ENCODE measurements at places on chromosomes 3 and 15.

DNA sequence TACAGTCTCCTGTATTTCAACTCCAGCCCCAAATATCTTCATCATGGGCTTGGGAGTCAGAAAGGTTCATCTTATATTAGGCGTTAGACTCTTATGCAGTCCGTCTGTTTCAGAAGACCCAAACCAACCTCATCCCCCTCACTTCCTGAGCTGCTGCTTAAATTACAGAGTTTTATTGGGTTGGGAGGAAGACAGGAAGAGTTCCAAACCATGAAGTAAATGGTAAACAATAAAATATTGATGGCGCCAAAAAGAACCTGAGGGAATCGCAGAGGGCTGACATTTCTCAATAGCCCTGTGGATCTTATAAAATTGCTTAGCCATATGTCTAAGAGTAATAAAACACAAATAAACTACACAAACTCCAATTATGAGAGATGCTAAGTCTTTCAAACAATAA is 116.9 kb upstream of the C3orf80 start:
- DNase-seq = no peak

DNA sequence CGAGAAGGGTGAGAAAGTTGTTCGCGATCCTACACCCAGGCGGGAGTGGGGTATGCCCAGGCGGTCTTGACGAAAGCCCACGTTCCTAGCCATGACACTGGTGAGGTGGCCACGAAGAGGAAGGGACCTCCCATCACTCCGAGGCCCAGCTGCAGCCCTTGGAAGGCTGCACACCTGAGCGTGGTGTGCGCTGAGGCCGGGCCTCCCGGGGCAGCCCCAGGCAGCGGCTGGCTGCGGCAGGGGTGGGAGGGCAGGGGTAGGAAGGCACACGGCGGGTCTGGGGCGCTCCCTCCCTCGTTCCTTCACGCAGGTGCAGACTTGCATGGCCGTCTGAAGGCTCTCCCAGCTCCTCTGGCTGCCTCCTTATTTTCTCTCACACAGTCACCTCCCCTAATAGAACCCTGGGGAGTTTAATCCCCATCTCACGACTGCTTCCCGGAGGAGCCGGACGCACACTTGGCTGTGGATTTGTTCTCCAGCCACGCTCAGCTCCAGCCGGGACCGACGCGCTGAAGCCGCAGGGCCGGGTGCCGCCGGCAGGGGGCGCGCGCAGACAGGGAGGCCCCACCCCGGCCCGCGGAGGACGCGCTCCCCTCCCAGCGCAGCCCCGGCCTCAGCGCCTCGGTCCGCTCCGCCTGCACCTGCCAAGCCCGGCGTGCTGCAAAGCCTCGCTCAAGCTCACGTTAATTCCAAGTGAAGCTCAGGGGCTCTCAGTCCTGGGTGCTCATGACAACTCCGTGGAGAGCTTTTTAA is 37.8 kb upstream of the MUC4 start:
- DNase-seq = no peak

GRCh38 chr15:70250208-70251201 is 152.8 kb upstream of the TLE3 start:
- DNase-seq = no peak

GRCh38 chr3:8205881-8206280 is 295.7 kb upstream of the LMCD1 start:
- DNase-seq = no peak

GRCh38 chr3:122937745-122938144 is 89.8 kb downstream of the SEMA5B start:
- DNase-seq = no peak

- DNase-seq = no peak
Observed at GRCh38 chr3:66997560-66998112, 471 bp upstream of the KBTBD8 start.

DNA sequence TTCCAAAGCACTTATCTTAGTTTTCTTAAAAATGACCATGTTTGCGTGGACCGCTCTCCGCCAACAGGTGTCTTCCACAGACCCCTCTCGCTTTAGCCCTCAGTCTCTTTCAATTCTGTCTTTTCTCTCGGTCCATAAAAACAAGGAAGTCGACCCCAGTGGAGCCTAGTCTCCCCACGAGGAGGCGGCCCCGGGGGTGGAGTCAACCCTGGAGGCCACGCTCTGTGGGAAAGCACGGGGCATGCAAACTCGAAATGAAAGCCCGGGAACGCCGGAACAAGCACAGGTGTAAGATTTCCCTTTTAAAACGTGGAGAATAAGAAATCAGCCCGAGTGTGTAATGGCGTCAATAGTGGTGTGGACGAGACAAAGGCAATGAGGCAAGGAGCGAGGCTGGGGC is 49.1 kb downstream of the EBLN2 start:
- DNase-seq = no peak

- DNase-seq = no peak
Observed at GRCh38 chr3:7710284-7710683, 791.3 kb upstream of the LMCD1 start.

GRCh38 chr15:95559875-95560394 is 770.6 kb upstream of the NR2F2 start:
- no peak for DNase-seq

GRCh38 chr3:133675631-133676335 is 14.0 kb upstream of the TOPBP1 start:
- DNase-seq = no peak

DNA sequence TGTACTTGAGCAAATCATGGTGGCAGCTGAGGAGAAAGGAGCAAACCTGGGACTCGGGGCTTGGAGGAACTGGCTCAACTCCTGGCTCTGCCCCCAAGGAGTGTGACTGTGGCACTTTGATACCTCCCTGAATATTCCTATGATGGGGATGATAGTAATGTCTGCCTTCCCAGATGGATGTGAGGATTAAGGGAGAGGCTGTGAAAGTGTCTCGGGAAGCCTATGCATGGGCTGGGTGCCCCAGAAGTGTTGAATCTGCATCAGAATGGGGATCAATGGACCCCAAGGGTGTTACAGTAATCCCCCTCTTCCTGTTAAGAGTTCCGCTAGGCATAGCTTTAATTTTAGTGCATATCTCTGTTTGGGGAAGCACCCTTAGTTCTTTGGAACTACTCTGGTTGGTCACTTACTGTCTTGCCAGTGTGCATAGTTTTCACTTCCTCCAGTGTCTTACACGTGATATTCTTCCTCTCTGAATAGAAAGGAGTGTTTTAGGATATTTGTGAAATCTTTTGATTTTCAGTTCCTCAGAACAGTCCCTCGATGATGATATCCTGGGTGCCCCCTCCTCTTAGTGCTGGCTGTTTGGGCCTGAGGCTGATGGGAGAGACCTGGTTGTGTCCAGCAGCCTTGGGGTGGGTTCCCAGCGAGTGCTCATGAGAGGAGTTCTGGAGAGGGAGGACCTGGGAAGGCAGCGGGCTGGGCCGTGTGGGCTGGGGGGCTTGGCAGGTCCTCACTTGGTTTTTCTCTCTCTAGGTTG is 97.5 kb downstream of the CHDH start:
- DNase-seq = no peak

GRCh38 chr15:76642671-76643070 is 262.5 kb downstream of the SCAPER start:
- no peak for DNase-seq

DNA sequence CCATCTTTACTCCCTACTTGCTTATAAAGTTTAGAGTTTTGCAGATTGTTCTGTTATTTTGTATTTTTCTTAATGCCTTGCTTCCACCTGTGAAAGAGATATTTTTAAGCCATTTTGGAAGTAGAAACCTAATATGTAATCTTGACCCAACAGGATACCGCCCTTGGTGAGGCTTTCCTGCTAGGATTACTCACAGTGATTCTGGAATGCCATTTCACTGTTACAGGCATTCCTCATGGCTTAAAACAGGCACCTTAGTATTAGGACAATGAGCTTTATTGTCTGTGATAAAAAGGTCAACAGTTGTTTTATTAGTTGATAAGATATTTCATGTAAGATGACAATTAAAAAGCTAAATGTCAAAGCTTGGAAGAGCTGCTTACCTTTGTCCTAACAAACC is 58.2 kb downstream of the PHLDB2 start:
- DNase-seq = no peak

DNA sequence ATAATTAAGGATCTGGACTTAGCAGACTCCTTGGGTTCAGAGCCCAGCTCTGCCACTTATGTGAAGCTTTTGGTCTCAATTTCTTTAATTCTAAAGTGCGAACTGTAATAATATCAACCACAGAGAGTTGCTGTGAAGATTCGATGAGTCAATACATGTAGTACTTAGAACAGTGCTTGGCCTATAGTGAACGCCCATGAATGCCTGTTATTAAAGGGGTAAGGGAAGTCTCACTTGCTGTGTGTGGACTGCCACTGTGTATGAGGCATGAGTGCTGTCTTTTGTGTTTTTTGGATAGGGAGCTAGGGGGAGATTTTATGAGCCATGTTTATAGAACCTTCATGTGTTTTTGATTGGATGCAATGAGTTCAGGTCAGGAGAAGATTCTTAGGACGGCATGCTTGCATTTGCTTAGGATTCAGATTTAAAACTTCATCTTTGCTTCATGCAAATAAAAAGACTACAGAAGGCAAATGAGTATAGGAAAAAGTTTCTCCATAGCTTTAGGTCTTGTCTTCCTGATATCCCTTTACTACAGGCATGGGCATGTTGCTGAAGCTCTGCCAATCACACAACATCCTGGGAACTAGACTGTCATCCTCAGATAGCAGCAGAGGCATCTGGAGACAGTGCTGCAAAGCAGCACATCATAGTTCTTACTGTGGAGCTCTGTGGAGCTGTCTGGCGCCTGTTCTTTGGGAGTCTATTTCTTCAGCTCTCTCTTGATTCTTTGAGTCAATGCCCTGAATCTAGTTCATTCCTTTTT is 50.0 kb downstream of the PLS1 start:
- no peak for DNase-seq

GRCh38 chr3:120102232-120102631 is 8.0 kb upstream of the GSK3B start:
- no peak for DNase-seq

DNA sequence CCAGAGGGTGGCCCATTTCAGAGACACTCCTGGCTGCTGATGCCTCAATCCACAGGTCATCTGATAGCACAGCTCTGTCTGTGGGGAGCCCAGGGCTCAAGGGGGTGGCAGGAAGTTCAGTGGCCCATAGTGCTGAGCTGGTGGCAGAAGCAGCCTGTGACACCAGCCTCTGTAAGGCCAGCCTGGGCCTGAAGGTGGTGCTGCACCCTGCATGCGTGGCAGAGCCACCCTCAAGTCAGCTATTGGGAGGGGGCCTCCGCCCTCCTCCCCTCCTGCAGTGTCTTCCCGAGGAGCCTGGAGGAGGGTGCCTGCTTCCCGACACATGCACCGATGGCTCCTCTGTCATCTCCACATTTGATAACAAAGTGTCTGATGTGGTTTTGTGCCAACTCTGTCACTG is 3.0 kb downstream of the PLA1A start:
- no peak for DNase-seq

DNA sequence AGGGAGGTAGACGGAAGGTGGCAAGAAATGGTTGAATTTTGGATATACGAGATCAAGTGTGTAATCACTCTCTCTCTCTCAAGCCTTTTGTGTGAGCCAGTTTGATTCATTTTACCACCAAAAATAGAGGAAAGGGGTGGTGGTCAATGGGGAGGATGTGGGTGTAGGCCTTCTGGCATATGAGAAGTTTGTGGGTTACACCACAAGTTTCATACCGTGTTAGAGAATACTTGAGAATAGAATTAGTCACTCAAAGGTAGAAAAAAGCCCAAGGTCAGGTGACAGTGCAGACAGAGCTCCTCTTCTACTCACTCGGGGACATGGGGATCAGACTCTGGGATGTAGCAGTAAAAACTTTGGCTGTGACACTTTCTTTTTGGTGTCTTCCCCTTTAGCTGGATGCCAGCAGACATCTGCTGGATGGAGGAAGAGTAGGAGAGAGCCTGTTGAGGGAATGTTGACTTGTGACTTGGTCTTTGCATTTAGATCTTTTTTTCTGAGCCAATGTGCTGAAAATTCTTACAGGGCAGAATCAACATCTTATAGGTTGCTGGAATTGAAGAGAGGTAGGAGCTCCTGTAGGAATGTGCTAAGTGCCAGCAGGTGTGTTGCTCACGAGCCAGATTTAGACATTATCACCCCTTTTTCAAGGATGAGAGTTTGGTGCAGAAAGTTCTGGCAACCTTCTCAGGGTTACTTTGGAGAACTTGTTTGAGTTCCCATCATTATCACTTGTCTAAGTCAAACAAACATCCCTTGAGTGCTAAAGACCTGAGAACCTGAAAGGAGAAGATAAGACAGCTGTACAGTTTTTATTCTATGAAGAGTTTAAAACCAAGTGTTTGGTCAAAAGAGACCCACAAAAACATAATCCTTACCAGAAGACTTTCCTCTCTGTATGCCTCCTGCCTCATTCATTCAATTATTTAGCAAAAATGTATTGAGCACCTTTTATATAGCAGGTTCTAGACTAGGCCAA is 43.9 kb upstream of the RYK start:
- DNase-seq = no peak

DNA sequence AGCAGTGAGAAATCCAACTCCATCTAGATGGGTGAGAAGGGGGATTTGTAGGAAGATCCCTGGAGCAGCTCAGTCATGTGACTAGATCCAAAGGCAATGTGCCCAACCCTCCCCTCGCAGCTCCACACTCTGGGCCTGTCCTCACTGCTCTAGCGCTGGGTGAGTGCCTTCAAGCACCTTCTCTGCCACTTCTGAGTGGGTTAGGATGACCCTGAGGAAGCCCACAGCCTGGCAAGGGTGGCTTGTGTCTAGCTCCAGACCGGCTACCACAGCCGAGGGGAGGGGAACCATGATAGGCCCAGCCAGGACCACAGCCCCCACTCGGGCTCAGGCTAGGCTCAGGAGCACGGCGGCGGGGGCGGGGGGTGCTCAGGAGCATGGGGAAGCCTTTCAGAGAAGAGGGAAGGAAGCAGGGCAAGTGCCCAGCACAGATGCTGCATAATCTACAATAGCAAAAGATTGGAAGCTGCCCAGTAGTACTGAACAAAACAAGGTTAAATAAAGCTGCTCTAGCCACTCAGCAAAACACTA is 1.7 kb downstream of the SPATA12 start:
- DNase-seq = no peak

DNA sequence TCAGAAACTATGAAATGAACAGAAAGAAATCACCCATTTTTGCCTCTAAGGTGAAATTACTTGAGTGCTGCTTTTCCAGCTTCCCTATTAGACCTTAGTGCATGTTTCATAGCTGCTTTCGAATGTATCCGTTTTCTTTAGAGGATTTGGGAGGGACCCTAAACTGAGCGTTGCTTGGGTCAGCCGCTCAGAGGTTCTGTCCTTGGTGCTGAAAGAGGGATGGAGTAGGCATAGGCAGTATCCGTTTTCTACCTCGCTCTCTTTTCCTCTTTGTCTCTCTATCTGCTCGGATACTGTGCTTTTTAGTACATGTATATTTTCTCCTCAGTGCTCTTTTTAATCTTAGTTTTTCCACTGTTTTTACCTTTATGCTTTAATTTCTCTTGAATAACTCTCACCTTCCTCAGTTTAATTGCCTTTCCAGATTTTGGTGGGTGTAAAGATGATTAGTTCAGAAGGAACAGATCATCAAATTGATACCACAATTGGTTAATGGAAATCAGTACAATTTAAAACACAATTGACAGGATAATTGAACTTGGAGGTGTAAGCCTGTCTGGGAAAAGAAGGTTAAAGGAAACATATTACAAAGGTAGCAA is at the start of gene DRD3:
DRD3 (minus strand) TSS at position 283 of the 599 bp plus-strand sequence. CDS start 7,060 bp downstream, outside the sequence.
- DNase-seq = no peak

GRCh38 chr15:29124581-29125381 is 144.8 kb downstream of the NSMCE3 start:
- no peak for DNase-seq

All from cortex of kidney (tissue), 1 donor.